ENCODE measurements at places on chromosomes 1 and 21.

- DNase-seq, result no peak
These were observed 45.1 kb downstream of the ECE1 start for GRCh38 chr1:21244986-21245687.

DNA sequence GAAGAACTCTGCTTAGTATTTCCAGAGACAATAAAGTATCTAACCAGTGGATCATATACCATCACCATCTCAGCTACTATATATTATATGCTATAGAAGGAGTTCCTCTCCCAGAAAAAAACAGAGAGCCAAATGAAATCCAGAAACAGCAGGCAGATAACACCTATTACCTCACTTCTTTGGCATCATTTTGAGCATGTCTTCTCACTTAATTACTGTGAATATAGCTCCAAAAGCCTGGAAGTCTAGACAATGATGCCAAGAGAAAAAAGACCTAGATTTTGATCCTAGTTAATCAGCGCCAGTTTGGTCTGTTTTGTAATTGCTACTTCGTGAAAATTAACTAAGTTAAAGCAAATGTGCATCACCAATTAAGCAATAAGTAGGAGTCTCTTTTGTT is 131.3 kb downstream of the EIF4G3 start:
- no peak for DNase-seq

- no peak for DNase-seq
These were observed 2.6 kb downstream of the ZNF691 start for GRCh38 chr1:42848823-42849537.

DNA sequence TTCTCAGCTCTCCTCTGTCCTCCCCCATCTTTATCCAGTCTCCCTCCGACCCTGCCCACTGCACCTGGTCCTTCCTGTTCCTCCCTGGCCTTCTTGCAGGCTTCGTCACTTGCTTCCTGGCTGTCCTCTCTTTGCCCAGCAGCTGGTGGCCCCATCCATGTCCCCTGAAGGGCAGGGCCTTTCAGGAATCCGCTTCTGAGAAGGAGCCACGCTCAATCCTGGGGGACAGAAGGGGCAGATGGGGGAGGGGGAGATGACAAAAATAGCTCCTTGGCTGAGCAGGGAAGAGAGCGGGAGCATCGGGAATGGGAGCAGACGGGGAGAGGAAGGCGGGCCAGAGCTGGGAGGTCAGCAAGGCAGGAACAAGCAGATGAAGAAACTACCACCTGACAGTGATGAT is 40.7 kb downstream of the SLC30A1 start:
- DNase-seq, result no peak

- DNase-seq, result no peak
These were observed 24.9 kb upstream of the TENT5B start for GRCh38 chr1:27037518-27037917.

DNA sequence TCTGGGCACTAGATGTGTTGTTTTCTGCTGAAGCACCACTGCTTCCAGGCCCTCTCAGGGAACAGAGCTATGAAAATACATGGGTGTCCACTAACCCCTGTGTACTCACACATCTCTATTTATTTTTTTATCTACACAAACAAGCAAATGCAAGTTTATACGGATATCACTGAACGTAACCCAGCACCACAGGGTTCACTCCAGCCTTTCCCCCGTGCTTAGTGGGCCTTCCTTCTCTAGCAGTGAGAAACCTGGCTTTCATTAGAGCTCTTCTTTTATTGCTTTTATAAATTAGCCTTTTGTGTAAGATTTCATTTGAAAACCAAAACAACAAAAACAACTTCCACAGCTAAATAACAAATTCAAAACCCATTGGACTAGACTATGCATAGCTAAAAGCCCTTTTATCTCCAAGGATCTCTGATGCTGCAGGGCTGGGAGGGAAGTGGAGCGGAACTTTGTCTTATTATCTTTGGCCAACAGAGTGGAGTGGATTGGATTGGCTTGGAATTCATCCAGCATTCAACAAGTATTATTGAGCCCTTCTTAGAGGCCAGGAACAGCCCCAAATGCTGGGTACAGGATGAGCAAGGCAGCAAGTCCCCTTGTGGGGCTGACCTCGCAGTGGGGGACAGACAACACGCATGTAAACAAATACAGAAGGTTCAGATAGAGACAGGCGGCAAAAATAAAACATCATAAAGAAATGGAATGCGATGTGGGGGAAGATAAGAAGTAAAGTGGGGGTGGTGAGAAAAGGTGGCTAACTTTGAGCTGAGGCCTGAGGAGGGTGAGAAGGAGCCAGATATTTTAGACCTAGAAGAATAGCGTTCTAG is 371.8 kb upstream of the POU3F1 start:
- DNase-seq, result no peak

DNA sequence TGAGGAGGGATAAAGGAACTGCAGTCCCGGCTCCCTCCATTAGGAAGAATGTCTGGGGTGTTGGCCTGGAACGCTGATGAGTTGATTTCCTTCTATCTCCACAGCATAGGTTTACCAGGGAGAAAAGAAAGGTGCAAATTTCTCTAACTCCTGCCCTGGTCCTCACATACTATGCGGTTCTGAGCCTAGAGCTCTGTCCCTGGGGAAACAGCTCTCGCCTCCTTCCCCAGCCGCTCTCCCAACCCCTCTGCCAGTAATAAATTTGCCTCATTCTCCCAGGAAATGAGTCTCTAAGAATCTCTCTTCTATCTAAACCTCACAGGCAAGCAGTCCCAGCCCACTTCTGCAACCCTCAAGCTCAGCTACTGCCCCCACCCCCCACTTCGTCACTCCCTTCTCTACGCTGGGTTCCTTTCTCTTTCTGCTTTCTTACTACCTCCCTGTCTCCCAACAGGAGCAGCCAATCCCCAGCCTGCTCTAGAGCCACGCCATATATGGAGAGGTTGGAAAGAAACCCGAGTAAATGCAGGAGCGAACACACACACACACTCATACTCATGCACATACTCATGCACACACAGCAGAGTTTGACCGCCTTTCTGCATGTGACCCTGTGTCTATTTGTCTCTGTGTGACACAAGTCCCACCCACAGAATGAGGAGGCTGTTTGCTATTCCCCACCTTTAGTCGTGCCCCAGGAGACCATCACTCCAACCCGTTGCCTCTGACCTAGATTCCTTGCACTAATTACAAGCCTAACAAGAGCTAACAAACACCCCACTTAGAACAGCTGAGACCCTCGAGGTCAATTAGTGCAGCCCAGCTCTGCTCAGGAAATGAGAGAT is 13.4 kb downstream of the PLEKHO1 start:
- DNase-seq, result peak; percentile 20

- no peak for DNase-seq
These were observed 7.4 kb downstream of the STX6 start for GRCh38 chr1:181015251-181015615.

DNA sequence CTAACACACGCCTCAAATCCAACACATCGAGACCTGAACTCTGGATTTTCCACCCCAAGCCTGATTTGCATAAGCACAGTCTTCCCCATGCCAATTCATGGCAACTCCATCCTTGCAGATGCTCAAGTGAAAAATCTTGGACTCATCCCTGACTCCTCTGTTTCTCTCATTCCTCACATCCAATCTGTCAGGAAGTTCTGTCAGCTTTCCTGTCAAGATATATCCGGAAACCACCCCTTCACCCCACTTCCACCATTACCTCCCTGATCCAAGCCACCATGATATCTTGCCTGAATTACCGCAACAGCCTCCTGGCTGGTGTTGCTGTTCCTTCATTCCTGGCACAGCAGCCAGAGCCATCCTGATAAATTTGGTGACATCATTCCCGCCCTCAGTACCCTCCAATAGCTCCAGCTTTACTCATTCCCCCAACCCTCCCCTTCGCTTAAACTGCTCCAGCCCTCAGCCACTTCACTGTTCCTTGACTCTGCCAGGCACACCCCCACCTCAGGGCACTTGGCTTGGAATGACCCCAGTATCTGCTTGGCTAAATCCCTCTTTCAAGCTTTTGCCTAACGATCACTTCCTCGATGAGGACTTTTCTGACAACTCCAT is 17.4 kb downstream of the TCEA3 start:
- DNase-seq, result no peak

DNA sequence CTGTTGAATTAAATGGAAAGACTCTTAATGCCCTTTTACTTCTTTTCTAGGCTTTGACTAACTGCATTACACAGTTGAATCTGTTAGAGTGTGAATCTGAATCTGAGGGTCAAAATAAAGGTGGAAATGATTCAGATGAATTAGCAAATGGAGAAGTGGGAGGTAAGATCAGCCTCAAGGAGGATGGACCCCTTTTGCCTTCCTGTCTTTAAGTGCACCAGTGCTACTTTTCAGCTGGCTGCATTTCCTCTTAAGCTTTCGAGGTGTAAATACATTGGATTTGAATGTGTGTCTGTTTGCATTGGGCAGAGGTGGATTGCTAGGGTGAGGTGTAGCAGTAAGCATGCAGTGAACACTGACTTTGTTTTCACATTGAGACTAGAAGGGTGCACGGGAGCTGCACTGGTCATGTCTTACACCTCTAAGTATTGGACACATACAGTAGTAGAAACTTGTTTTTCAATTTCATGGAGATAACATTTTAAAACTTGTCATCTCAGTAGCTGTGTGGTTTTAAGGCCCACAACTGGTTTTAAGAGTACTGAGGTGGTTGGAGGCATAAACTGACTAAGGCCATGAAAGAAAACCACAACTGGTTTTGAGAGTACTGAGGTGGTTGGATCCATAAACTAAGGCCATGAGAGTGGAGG is 35.4 kb downstream of the MIA3 start:
- DNase-seq, result no peak

GRCh38 chr1:97366984-97367383 is 553.9 kb downstream of the DPYD start:
- DNase-seq, result no peak

GRCh38 chr1:243312952-243313634 is 57.3 kb downstream of the SDCCAG8 start:
- no peak for DNase-seq

GRCh38 chr1:239947801-239948200 is 143.9 kb upstream of the FMN2 start:
- no peak for DNase-seq

GRCh38 chr1:1347663-1348419 is 1.4 kb downstream of the DVL1 start:
- no peak for DNase-seq

- no peak for DNase-seq
These were observed 87.9 kb downstream of the SSBP3 start for GRCh38 chr1:54318246-54318814.

DNA sequence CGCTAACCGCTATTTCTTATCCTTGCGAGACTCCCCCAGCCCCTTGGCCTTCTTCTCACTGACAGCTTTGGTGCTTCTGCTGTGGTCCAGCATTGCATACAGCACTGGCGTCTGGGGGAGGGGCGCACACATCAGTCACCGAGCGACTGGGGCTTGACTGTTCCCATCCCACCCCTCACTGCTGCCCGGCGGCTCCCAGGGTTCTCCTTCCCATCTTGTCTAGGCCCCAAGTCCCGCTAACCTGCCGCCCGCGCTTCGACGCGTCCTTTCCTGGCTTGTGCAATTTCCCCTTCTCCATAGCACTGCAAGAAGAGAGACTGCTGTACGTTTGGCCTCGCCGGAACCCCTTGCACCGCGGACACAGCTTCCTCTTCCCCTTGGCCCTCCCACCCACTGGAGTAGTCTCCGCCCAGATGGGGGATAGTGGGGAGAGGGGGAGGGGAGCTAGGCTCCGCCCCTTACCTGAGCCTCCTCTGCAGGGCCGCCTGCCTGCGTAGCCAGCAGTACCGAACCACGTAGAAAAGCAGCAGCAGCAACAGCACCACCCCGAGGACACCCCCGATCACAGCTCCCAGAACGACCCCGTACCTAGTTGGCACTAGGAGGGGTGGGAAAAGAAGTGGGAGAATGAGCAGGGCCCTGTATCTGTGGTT is 3.8 kb downstream of the MPZ start:
- DNase-seq, result peak; percentile 95

GRCh38 chr1:32372149-32372756 is 9.9 kb downstream of the TSSK3 start:
- peak; percentile 62 for DNase-seq

DNA sequence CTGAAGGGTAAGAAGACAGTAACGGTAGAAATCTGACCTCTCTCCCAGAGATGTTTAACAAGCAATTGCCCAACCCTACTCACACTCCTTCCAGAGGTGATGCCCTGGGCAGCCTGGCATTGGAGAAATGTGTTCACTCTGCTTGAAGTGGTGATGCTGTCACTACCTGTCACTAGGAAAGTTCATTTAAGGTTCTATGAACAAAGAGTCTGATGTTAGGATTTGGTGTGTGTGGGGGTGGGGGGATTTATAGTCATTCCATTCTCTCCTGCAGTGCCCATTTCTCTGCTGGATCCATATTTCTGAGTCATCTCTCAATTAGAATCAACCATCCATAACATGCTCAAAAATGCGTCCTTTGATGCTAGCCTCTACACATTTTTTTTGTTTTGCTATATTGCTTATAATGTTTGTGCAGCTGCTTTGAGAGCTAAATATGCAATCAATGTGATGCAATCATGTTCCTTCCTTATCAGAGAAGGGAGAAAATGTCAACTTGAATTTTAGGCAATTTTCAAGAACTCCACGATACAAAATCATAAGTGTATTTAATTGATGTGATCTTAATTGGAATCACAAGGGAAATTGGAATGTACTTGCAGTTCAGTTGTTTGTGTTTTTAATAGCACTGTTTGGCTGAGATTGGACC is 173.9 kb downstream of the DUSP10 start:
- no peak for DNase-seq

- DNase-seq, result no peak
These were observed 219.3 kb downstream of the C1orf94 start for GRCh38 chr1:34396042-34396441.

DNA sequence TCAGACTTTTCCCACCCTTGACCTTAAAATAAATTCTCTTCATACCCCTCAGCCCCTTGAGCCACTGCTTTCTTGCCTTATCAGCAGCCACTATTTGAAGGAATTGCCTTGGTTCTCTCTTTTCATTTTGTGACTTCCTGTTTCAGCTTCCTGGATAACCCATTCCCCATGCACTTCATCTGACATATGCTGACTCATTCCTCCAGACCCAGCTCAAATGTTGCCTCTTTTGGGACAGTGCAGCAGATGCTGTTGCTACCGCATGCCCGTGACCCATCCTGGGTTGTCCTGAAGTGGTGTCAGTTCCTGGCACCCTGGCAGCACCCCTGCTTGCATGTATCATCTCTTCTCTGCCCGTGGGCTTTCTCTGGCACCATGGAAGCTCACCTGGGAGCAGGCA is 496.1 kb downstream of the PTPRU start:
- DNase-seq, result no peak

DNA sequence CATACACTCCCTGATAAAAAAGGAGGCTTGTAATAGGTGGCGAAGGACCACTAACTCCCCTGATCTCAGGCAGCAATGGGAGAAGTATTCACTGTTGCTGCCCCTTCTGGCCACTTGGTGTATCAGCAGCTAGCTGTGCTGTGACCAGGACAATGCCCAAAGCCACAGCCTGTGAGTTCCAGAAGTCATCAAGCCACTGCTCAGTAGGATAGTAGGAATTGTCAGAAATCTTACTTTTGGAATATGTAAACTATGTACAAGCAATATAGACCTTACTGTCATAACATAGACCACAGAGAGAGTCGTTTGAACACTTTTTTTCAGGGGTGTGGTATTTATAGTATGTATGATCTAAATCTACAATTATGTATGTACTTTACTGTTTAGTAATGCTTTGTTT is 248.3 kb upstream of the CAMK1G start:
- DNase-seq, result no peak

GRCh38 chr1:35885961-35886558 is 3.1 kb downstream of the AGO1 start:
- DNase-seq, result no peak

- DNase-seq, result peak; percentile 20
These were observed 1.4 kb downstream of the PEA15 start for GRCh38 chr1:160206421-160207117.

- DNase-seq, result no peak
These were observed 946 bp upstream of the HNRNPR start for GRCh38 chr1:23344987-23345472.

Data from CD4-positive, alpha-beta T cell treated with Interleukin-1 beta for 1 hour (primary cell).